A549 treated with CpdA at 1 μM for 4 hours (cell line): ENCODE measurements at places on chromosomes 12 and 14. TPM values are rescaled to one million over a fixed set of nuclear protein-coding genes. Genes with fewer than 3 reads are reported as not detected.

Gene LAG3
- total RNA-seq = 0.87 to 2.2 TPM (median 1.6 TPM) in 5 replicates

Gene B3GNT4
- 0.48 to 0.97 TPM (median 0.63 TPM) in 5 replicates for total RNA-seq

Gene FRMD6
- 25.7 to 37.7 TPM (median 27.9 TPM) in 5 replicates for total RNA-seq

Gene PRB2
- total RNA-seq = not detected in 5 replicates

Gene OR6C4
- not detected in 5 replicates for total RNA-seq

Gene TPH2
- not detected in 5 replicates for total RNA-seq

Gene FAM90A1
- total RNA-seq = 0.06 to 0.14 TPM (median 0.09 TPM) in 4 of 5 replicates, not detected in the other

Gene COL2A1
- 0.02 to 0.15 TPM (median 0.08 TPM) in 3 of 5 replicates, not detected in the others for total RNA-seq

Gene RAB15
- 16.2 to 19.1 TPM (median 17.7 TPM) in 5 replicates for total RNA-seq

Gene DTX3
- 14.4 to 21.2 TPM (median 18.1 TPM) in 5 replicates for total RNA-seq

Gene C1R
- 24.3 to 43.4 TPM (median 26.6 TPM) in 5 replicates for total RNA-seq

Gene KDM5A
- 17.0 to 27.7 TPM (median 19.6 TPM) in 5 replicates for total RNA-seq

Gene KLHDC1
- 0.25 to 0.50 TPM (median 0.28 TPM) in 5 replicates for total RNA-seq

Gene RAPGEF3
- 0.57 to 0.94 TPM (median 0.72 TPM) in 5 replicates for total RNA-seq

Gene ZFHX2
- total RNA-seq = 0.77 to 2.4 TPM (median 1.7 TPM) in 5 replicates

Gene RAD9B
- 0.20 to 0.53 TPM (median 0.27 TPM) in 4 of 5 replicates, not detected in the other for total RNA-seq

Gene ST8SIA1
- 0.06 to 0.08 TPM in 2 of 5 replicates, not detected in the others for total RNA-seq

Gene NTN4
- total RNA-seq = 49.4 to 56.4 TPM (median 53.9 TPM) in 5 replicates

Gene PIWIL1
- total RNA-seq = not detected in 5 replicates

Gene SLC22A17
- total RNA-seq = 6.1 to 7.6 TPM (median 6.6 TPM) in 5 replicates
